Testis (tissue), 5 donors: ENCODE measurements at places on chromosomes 3 and 15.

DNA sequence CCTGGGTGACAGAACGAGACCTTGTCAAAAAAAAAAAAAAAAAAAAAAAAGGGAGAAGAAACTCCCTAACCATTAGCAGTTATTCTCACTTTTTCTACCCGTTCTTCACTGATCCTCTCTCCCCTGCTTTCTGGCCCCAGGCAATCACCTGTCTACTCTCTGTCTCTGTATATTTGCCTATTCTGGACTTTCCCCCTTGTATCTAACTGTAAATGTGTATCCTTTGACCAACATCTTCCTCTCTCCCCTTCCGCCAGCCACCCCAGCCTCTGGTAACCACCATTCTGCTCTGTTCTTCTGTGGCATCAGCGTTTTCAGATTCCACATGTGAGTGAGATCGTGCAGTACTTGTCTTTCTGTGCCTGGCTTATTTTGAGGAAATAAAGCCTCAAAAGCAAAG is 6.9 kb downstream of the CYFIP1 start:
- no peak for DNase-seq

DNA sequence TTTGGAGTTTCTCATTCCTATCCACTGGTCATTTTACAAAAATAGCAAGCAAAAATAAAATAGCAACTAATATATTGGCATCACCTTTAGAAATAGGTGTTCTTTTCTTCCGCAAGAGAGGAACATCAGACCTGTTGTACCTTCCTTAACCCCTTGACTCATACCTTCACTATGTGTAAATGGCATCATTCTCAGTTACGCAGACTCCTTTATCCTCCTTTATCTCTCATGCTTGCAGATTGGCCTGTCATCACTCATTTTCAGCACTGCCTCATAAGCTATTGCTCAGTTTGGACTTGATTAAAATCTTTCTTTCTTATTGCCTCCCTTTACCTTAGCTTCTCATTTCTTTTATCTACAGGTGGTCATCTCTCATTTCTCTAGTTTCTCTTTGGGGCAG is 21.4 kb downstream of the ARHGEF26 start:
- DNase-seq = no peak

DNA sequence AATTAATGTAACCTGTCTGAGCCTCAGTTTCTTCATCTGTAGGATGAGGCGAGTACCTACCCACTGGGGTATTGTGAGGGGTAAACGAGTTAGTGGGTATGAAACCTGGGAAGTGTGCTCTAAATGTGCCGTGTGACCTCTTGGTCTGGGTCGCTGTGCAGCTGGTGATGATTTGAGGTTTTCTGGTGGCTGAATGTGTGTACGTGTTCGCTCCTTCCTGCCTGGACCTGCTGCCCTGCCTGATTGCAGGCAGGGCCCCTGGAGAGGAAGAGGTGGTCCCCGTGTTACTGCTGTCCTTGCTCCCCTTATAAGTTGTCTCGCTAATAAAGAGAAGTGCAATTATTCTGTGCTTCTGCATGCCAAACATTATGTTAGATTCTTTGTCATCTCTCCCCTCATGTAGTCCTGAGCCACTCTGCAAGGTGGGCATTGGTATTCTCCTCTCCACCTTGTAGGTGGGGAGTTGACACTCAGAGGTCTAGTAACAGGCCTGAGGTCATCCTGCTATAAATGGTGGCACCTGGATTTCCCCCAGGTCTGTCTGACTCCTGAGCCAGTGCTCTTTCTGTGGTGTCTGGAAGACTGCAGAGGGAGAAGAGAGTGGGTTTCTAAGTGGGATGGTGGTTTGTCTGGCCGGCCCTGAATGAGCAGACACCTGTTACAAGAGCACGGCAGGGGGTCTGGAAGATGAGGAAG is 15.7 kb downstream of the PDIA5 start:
- DNase-seq = no peak

GRCh38 chr3:180403156-180403555 is 198.8 kb upstream of the TTC14 start:
- DNase-seq = no peak

DNA sequence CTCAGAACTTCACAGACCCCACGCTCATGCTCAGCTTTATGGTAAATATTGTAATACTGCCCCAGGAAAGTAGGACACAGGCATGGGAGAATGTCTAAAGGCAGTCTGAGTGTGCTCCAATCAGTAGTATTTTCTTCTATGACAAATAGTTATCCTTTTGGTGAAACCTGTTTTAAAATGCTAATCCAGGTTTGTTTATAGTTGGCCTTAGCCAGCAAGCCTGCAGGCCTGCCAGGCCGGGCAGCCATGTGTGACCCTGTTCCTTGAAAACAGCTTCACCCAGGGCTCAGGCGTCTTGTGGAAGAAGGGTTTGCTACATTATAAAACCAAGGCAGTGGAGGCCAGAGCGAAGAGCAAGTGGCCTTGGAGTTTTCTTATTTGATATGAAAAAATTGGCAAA is 104.7 kb downstream of the SEMA6D start:
- no peak for DNase-seq

DNA sequence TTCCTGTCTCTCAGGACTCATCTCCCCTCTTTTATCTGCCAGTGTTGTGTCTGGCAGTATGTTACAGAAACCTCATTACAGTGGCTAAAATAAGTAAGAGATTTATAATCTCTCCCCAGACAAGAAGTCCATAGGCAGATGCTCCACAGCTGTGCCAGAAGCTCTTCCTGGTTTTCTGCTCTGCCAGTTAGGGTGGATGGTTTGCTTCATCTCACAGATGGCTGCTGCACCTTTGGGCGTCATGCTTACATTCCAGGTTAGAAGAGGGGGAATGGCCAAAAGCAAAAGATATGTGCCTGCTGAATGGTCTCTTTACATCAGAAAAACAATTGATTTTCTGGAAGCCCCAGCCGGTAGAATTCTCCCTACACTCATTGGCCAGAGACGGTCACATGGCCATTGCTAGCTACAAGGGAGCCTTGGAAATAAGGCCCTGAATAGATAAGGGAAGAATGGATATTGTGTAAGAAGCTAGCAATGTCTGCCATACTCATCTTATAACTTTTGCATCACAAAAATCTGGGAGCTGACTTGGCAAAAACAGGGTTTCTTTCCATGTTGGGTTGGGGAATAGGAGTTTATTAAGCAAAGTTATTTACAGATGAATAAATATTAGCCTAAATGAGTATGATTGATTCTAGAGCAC is 91.1 kb downstream of the PDCD6IP start:
- no peak for DNase-seq

- no peak for DNase-seq
These were observed 1.9 kb downstream of the CAPN7 start for GRCh38 chr3:15207836-15208504.

DNA sequence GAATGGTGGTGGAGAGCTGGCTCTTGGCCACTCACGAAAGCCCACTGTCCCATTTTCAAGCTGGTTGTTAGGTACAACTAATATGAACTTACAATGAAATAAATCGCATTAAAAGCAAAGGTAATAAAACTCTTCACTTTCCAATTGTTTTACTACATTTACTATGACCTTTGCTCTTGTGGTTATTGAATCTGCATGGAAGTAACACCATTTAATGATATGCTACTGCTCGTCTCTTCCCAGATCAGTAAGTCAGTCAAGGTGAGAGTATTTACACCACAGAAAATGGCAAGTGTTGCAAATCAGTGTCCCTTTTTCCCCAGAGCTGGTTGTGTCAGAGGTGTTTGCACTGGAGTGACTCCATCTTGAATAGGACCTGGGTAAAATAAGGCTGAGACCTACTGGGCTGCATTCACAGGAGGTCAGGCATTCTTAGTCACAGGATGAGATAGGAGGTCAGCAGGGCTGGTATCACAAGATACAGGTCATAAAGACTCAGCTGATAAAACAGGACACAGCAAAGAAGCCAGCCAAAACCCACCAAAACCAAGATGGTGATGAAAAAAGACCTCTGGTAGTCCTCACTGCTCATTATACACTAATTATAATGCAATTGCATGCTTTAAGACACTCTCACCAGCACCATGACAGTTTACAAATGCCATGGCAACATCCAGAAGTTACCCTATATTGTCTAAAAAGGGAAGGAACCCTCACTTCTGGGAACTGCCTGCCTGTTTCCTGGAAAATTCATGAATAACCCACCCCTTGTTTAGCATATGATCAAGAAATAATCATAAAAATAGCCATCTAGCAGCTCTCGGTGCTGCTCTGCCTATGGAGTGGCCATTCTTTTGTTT is 57.6 kb downstream of the FRMD4B start:
- DNase-seq = no peak

DNA sequence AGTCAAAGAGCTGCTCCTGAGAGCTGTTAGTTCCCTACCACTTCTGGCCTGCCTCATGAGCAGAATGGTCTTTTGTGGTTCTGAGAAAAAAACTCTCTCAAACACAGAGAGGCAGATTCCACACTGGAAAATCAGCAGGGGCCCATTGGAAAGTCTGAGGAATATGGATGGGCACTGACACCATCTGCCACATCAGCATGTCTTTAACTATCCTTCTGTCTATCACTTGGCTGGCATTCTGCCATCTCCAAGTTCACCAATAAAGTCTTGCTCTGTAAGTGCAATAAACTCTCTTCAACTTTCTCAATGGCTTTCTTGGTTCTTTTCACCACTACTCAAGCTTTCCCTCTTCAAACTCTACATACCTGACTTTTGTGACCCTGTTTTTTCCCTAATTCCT is 101.3 kb upstream of the GALNT15 start:
- DNase-seq = no peak

DNA sequence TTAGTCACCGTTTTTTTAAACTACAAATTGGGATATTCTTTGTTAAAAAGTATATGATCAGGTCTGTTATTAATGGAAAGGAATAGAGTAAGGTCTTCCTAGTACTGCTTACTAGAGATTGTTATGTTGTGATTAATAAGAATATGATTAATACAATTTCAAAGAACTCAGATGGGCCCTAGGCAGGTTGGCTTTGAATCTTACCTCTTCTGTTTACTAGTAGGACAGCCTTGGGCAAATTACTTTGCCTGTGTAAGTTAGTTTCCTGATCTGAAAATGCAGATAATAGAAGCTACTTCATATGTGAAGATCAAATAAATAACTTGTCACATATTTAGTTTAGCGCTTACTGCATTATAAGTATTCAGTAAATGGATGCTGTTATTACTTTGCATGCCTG is 6.9 kb downstream of the GFM1 start:
- no peak for DNase-seq

DNA sequence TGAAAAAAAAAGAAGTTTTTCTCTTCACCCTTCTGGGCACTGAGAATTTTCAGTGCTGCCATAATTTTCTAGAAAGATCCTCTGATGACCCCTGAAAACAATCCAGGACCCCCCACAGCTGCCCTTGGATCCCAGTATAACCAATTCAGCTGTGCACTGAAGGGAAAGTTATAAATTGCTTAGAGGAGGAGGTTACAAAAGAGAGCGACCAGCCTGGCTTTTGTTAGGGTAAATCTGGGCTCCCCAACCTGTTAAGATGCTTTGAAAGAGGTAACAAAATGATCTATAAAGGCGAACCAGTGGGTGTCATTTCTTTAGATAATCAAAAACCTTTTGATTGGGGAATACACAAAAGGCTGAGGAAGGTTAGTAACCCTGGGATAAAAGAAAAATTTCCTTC is 407.9 kb upstream of the ATP11B start:
- no peak for DNase-seq

DNA sequence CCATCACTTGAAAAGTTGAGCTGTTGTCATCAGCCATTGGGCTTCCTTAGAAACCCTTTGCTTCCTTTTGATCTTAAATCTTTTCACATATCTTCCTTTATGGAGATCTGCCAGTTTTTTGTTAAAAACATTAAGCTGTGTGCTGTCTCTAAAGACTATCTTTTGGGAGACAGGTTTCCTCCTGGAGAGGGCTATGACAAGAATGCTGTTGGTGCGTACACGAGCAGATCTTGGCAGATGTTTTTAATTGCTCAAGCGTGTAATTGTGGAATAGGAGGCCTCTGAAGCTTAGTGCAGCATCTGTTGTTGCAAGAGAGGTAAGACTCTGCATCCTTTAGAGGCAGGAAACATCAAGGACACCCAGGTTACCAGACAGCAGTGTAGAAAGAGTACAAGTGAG is 56.8 kb downstream of the PHLDB2 start:
- no peak for DNase-seq

DNA sequence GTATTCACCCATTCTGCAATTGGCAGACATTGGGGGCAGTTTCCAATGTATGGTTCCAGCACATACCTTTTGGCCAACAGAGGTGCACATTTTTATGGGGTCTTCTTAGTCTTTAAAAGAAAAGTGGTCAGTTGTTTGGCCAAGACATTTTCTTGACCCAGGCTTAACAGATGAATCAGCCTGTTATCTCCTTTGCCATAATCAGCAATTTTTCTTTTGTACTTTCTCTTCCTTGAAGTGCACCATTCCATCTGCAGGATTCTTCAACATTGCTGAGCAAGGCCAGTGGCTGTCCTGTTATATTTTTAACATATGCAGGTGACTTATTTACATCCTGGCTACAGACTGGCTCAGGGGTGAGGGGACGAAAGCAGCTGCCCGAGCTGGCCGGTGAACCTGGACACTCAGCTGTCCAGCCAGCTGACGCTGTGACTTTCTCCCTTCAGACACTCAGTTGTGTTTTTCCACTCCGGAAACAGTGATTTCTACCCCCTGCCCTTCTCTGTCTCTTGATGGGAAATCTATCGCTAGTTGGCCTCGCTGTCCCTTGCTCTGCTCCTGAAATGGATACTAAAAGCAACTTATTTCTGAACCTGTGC is 96.5 kb upstream of the TNFAIP8L3 start:
- DNase-seq = no peak

GRCh38 chr15:43966646-43967045 is 139.8 kb downstream of the WDR76 start:
- DNase-seq = no peak

- no peak for DNase-seq
These were observed 2.8 kb upstream of the SST start for GRCh38 chr3:187673012-187673411.

GRCh38 chr15:84797212-84797611 is 19.9 kb upstream of the ALPK3 start:
- DNase-seq = no peak

- DNase-seq = no peak
These were observed 24.5 kb downstream of the SLC6A20 start for GRCh38 chr3:45771831-45772230.

DNA sequence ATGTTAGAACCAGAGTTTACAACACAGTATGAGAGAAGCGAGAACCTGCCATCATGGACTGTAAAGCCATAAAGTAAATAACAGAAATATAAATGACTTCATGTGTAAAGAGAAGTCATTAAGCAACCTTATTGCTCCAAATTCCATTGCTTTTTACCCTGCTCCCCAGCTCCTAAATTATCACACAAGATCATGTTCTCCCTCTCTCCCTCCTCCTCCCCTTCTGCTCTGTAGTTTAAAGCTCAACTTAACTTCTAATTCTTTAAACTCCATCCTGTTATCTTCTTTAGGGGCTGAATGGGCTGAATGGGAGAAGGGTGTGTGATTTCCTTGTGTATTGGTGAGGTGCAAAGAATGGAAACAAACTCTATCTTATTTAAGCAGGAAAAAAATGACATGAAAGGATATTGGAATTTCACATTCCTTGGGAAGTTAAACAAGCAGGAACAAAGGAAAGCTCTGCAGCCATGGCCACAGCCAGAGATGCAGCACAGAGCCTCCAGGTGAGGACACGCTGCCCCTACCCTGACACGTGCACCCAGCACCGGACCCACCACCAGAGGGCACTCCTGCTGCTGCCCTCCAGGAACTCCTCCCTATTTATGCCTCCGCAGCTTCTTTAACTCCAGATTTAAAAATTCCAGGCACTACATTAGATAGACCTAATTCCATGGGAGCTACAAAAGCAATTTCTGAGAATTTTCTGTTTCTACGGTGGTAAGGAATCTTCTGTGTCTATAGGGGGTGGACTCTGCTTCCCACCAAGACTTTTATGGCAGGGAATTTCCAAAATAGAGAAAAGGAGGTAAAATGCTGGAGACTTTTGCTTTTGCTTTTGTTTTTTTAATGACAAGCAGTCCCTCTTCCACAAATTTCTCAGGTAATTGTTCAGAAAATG is 76.9 kb upstream of the ABI3BP start:
- DNase-seq = peak; percentile 70
